Right renal pelvis (tissue), 4 donors: ENCODE measurements at places on chromosomes 3 and 15. TPM values are rescaled to one million over a fixed set of nuclear protein-coding genes. Genes with fewer than 3 reads are reported as not detected.
A peak's percentile ranks its signal among the peaks of the same experiment; 100 is the strongest.

AHSG gene
- 0.39 TPM for polyA plus RNA-seq

ERC2 gene
- polyA plus RNA-seq: 3.4 TPM

GRM2 gene
- polyA plus RNA-seq: 0.69 TPM

OXSR1 gene
- polyA plus RNA-seq: 49.9 TPM

PPP2R3A gene
- 19.8 TPM for polyA plus RNA-seq

PRICKLE2 gene
- 20.3 TPM for polyA plus RNA-seq

HDDC3 gene
- polyA plus RNA-seq: 18.9 TPM

SATB1 gene
- 43.6 TPM for polyA plus RNA-seq

THAP10 gene
- 10.6 TPM for polyA plus RNA-seq

C3orf70 gene
- polyA plus RNA-seq: 9.4 TPM

DOCK3 gene
- 1.5 TPM for polyA plus RNA-seq

STAG1 gene
- 54.6 TPM for polyA plus RNA-seq

DNA sequence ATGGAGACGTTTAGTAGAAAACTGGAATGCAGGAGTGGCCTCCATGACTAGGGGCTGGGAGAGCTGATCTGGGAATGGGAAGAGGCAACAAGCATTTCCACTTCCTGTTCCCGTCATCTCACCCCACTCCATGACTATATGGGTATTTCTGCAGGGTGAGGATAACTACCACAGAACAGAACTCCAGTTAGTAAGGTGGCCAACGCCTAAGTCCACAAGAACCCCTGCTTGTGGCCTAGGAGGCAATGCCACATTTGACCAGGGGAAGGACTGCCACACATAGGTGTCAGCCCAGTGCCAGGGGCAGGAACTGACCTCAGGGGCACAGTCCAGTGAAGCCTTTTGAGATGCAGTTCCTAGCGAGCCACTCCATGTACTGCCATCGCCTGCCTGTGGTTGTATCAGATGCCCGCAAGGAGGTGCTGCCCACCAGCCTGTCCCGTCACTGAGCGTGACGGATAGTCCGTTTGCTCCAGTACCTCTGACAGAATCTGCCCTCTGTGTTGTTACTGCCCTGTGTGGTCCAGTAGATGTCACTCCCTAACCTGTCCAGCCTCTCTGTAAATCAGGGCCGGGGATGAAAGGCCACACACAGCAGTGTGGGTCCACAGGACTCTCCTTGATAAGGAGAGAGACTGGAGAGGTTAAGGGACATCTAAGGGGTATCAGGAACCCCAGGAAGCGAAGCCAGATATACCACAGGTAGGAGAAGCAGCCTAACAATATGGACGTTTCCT is 3.5 kb upstream of the MTFMT start:
- DNase-seq: no peak

GRCh38 chr15:85388566-85389305 is 8.3 kb downstream of the AKAP13 start:
- no peak for DNase-seq

GRCh38 chr3:35777065-35777464 is 137.7 kb downstream of the ARPP21 start:
- DNase-seq: no peak

DNA sequence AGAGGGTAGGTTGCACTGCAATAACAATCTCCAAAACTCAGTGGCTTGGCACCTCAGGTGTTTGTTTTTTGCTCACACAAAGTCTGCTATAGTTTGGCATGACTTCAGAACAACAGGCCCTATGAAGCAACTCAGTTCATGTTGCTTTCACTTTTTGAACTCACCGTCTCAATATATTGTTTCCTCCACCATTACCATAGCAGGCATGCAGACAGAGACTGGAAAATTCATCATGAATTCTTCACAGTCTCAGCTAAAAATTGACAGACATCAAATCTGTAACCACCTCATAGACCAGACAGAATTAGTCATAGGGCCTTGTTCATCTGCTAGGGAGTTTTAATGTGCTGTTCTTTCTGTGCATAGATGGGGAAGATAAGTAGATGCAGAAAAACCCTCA is 161.4 kb upstream of the POU1F1 start:
- no peak for DNase-seq

GRCh38 chr3:176521531-176522175 is 675.6 kb downstream of the TBL1XR1 start:
- no peak for DNase-seq

DNA sequence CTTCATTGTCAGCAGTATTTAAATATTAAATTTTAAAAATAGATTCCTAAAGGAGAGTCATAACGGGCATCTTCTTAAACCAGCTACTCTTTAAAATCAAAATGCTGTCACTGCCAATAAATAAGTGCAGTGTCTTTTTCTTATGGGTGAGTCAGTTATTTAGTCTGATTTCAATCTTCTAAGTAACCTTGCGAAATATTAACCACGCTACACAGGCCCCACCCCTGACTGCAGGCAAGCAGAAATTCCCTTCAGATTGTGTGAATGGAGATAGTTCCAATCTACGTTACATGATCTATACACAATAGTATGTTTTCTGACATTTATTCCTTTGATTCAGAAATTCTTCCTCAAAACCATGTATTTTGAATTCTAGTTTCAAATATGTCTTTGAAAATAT is 141.5 kb downstream of the GADL1 start:
- no peak for DNase-seq

GRCh38 chr3:12179441-12179840 is 20.7 kb upstream of the TIMP4 start:
- no peak for DNase-seq

DNA sequence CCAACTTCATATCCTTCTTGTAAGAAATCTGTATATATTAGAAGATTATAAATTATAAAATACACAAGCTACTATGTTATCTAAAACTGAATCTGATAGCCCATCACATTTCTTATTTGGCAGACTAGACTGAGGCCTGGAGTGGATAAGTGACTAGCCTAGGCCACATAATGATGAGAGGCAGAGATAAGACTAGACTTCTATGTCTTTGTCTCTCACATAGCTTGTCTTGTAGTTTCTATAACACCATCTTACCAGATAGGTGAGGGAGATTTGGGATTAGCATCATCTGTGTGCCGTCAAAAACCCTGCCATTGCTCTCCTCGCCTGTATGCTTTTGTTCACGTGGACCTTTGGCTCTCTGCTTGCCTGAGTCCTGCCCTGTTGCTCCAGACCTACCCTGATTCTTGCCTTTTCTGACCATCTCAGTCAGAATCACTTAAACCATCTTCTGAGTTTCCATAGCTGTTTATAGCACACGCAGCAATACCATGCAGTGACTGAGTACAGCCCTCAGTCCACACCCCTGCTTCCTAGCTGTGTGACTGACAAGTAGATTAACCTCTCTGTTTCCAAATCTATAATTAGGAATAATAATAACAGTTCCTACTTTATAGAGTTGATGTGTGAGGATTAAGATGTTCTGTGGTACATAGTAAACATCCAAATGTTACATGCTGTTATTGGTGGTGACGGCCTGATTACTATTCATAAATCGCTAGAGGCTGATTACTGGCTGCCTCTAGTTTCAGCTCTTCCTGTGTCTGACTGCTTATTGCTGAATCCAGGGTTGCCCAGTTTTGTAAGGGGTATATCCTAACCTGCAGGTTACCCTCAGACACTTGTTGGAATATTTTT is 49.7 kb downstream of the PDE8A start:
- no peak for DNase-seq

DNA sequence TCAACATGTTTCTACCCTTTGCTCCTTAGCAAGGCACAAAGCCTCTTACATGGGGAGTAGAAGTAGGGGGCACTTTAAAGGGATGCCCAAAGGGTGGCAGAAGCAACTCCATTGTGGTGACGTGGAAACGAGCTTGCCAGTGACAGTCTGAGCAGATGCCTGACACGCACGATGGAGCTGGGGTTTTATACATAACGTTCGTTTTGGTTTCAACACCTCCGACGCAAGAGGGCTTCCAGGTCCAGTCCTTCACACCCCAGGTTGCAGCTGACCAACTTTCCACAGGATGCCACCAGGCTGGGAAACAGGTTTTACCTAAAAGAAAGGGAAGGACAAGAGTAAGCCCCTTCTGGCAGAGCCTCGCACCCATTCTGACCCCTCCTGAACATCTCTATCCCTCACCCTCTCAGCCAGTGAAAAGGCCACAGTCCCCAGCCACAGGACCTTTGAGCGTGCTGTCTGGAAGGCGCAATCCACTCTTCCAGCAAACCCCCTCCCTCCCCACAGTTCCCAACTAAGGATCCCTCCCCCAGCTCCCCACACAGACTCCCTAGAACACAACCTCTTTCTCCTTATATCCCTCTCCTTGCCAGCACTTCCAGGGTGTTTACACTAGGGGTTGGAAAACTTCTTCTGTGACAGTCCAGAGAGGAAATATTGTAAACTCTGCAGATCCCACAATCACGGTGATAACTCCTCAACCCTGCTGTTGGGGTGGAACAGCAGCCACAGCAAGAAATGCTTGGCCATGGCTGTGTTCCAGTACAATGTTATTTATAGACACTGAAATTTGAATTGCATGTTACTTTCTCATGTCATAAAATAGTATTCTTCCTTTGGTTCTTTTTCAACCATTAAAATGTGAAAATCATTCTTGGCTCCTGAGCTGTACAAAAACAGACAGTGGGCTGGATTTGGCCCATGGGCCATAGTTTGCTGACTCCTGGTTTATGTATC is 36.2 kb downstream of the FAM174B start:
- no peak for DNase-seq

DNA sequence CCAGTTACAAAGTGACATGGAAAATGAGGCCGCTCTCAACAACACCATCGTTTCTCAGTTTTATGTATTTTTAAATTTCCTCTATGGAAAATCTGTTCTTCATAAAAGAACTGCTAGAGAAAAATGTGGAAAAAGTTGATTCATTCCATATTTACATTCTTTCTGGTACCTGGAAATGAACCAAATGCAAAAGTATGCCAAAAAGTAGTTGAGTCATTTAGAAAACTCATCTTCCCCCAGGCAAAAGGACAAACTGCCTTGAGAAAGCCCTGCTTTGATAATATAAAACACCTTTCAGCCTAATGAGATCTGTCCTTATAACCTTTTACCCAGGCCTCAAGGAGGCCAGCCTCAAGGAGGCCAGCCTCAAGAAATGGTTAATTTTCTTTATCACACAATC is 283.0 kb upstream of the VEPH1 start:
- no peak for DNase-seq

GRCh38 chr3:180804916-180805315 is 107.6 kb upstream of the FXR1 start:
- DNase-seq: peak; percentile 7

- no peak for DNase-seq
Observed at GRCh38 chr3:195198426-195199346, 72.3 kb downstream of the XXYLT1 start.

DNA sequence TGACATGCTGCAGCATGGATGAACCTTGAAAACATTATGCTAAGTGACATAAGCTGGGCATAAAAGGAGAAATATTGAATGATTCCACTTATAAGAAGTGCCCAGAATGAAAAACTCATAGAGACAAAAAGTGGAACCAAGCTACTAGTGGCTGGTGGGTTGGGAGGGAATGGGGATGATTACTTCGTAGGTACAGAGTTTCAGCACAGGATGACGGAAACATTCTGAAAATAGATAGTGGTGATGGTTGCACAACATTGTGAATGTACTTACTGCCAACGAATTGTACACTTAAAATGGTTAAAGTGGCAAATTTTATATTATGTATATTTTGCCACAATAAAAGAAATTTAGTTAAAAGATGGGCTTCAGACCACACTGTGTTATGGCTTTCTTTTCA is 93.6 kb downstream of the RPLP1 start:
- no peak for DNase-seq

GRCh38 chr3:194231929-194232832 is 96.2 kb downstream of the HES1 start:
- DNase-seq: no peak

GRCh38 chr15:87916208-87916607 is 340.3 kb downstream of the NTRK3 start:
- DNase-seq: no peak

DNA sequence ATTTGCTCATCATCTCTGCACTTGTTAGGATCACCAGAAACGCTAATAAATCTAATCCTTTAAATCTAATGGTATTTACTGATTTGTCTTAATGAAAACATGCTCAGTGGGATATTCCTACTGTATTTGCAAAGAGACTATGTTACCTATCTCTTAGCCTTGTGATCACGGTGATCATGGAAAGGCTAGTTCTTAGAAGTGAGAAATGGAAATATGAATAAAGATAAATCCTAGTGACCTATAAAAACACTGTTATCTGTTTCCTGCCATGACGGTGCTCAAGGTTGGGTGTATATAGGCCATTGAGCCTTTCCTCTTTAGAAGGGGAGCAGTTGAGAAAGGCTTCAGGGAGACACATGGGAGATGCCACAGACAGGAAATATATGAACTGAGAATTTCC is 116.3 kb downstream of the THRB start:
- DNase-seq: no peak

DNA sequence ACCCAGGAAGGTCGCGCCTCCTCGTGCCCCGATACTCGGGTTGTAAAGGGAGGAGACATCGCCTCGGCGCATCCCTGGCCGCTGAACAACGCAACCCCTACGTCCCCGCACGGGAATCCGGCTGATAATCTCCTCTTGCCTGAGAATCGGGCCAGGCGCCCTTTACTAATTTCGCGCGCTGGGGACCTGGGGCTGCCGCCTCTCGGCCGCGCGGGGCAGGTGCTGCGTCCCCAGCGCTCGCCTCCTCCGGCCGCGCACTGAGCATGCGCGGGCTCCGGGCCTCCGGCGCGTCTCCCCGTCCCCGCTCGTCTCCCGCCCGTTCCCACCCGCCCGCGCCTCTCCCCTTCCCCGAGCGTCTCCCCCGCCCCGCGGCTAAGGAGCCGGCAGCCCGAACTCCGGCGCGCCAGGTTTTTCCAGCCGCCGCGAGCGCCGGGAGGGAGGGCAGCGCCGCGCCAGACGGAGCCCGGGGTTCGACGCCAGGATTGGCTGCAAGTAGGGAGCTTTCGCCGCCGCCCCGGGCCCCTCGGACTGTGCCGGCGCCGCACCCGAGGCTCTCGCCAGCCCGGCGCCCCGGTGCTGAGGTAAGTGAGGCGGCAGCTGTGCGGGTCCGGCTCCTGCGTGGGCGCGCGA is at the start of gene CNTN4:
TSS of gene CNTN4 (plus strand) at position 469 of the 630 bp plus-strand sequence.
- peak; percentile 88 for DNase-seq

- no peak for DNase-seq
Observed at GRCh38 chr3:36201546-36201945, 178.8 kb upstream of the STAC start.

GRCh38 chr15:43246261-43246774 is 20.4 kb downstream of the TGM5 start:
- no peak for DNase-seq
